Activated gamma-delta T cell treated with Interleukin-2 at 50 U/mL for 16 hours (primary cell): ENCODE measurements at places on chromosomes 1 and 21.
A peak's percentile ranks its signal among the peaks of the same experiment; 100 is the strongest.

GRCh38 chr1:248906753-248907661 is 972 bp downstream of the PGBD2 start:
- no peak for DNase-seq

GRCh38 chr1:1783320-1783719 is 5.0 kb upstream of the NADK start:
- no peak for DNase-seq

DNA sequence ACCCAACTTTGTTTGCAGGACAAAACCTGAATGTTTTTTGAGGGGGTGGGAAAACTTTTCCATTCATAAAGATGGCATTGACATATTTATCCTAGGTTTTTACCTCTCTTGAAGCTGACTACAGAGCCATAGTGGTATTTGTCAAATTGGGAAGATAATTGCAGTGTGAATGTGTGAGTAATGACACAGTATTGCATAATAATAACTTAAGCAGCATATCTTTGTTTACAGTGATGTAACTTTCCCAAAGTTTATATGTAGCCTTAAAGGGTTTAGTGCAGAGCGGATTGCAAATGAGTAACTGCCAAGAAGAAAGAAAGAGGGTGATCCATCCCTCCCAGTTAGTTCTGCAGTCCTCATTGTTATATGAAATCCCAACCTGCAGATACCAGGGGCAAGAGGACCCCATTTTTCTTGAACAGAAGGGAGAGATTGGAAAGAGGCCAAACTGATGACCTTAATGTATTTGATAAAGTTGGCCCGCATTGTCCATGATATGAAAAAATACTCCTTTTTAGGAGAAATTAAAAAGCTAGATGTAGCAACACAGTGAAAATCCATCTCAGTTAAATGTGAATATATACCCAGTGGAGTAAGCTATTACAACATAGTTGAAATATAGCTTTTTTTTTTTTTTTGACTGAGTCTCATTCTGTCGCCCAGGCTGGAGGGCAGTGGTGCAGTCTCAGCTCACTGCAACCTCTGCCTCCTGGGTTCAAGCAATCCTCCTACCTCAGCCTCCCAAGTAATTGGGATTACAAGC is 23.7 kb upstream of the NFIA start:
- DNase-seq: no peak

DNA sequence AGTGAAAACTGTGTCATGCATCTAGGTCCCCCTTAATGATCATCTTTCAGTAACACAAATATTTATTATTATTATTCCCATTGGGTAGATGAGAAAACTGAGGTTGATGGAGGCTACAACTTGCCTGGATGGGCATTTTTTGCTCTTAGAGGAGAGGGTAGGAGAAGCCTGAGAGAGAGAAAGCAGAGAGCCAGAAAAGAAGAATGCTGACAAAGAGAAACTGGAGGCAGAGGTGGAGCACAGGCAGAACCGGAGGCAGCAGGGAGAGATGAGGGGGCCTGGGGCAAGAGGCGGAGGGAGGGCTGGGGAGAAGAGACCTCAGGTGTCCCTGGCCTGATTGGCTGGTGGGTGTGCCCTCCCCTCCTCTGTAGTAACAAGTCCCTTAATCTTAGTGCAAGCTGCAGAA is 4.1 kb downstream of the BLACAT1 start:
- DNase-seq: no peak

GRCh38 chr1:160177667-160178066 is 12.7 kb upstream of the CASQ1 start:
- no peak for DNase-seq

DNA sequence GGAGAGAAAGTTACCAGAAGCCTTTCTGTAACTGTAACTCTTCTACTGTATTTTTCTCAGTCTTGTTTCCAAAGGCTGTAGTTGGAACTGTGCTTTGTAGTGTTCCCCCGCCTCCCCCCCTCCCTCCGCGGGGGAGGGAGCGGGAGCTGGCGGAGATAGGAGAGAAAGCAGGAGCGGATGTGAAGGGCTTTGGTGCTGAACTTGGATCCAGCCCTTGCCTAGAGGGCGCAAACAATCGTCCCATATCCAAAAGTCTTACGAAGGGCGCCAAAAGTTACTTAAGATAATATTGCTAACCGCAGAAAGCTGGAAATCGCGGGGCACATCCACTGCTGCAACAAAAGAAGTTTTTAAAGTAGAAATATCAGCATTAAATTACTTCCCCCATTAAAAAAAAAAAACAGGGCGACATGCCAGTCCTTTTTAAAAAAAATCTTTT is 2.4 kb upstream of the NFIA start:
- DNase-seq: peak; percentile 7

DNA sequence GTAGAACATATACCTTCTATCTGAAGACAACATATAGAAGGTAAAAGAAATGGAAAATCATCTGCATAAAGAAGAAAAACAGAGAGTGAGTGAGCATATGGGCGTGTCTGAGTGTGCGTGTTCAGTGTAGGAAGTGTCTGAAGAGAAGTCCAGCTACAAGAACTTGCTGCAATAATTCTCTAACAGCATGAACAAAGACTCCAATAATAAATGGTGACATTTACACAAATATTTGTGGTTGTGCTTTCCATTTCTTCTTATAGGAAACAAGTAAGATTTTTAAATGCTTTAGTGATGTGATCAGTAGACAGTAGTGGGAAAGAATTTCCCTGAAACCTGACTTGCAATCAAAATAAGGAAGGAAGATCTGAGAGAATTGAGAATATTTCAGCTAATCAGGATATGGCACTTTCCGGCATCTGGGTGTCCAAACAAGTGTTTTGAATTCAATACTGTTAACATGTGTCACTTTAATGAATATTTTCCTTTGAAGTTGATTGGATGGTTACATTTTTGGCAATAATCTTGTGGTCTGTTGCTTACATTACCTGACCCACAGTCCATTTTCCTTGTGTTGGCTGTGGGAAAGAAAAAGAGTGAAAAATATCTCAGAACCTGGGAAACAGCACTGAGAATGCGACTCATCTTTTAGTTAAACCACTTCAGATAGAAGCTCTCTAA is 154.0 kb downstream of the TGFB2 start:
- DNase-seq: no peak

- DNase-seq: no peak
Observed at GRCh38 chr1:10675813-10676212, 120.6 kb downstream of the CASZ1 start.

- no peak for DNase-seq
Observed at GRCh38 chr1:230828421-230828820, 39.9 kb downstream of the C1orf198 start.

DNA sequence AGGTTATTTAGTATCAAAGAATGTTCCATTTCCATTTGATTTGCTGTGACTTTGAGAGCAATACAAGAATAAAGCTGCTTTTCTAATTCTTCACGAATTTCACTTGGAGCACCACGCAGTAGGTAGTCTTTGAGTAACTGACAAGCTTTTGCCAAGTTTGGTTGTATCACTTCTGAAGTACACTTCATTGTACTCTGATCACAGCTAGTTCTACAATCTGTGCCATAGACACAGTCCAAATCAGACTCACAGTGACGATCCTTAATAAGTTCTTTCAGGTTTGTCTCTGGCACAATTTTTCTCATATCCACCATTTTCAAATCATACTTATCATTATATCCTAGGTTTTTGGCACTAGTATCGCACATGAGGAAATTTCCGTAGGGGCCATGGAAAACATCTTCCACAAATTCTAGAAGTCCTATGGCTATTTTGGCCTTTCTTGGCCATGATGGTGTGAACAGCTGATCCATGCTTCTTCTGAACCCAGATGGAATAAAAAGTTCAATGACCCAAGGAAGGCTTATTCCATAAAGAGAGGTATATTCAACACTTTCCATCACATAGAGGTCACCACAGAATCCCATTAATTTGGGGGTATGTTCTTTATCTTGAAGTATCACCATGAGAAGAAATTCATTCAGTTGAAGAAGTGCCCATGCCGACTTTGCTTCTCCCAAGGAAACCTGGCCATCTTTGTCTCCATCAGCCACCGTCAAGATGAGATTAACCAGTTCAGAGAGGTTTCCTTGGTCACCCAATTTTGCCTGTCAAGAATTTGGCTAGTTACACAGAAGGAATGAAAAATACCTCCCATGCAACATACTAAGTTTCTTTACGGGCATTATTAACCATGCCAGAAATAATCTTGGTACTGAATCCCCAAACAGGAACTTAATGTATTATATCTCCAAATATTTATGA is 11.9 kb downstream of the RPL5 start:
- no peak for DNase-seq

DNA sequence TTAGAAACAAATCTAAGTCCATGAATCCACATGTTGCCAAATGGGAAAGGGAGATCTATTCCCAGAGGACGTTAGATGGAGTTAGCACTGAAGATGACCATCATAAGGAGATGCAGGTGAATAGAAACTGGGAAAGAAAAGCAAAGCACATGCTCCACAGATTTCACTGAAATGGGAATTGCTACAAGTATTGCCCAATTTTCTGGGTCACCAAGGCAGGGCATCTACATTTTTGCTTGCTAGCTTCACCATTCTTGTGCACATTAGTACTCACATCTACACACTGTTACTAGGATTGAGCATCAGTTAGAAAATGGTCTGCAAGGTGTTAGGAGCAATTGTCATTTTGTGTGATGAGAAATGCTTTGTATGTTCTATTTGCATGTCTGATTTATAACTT is 99.1 kb downstream of the JAK1 start:
- DNase-seq: no peak

DNA sequence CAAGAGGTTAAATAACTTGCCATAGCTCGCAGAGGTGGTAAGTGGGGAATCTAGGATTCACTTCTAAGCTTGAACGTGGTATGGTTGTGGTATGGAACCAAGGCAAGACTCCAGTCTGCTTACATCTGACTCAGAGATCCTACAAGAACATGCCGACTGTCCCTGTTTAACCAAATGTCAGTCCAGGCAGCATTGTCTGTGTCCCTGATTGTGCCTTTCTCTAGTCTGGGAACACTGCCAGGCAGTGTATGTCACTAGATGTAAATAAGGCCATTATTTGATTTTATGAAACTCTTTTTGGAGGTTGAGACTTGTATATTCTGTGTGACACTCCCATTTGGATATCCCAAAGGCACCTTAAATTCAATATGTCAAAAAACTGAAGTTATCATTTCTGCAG is 96.0 kb downstream of the NOS1AP start:
- no peak for DNase-seq

DNA sequence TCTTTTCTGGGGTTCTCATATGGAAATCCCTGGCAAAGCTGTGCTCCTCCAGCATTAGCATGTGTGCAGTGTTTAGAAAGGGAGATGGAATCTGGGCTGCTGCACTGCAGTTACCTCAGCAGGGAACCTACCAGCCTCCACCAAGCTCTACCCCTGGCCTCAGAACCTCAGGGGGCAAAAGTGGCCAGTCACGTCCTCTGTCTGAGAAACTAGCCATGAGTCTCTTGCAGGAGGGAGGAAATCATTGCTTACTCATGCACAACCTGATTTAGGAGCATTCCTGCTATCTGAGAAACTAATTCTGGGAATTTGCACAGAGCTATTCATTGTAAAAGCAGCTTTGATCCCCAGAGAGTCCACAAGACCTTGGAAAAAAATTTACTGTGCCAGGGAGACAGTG is 80.6 kb upstream of the IPO9 start:
- DNase-seq: no peak

- no peak for DNase-seq
Observed at GRCh38 chr1:154465621-154466195, 36.3 kb upstream of the TDRD10 start.

- no peak for DNase-seq
Observed at GRCh38 chr1:1356796-1357401, 1.5 kb downstream of the MXRA8 start.

DNA sequence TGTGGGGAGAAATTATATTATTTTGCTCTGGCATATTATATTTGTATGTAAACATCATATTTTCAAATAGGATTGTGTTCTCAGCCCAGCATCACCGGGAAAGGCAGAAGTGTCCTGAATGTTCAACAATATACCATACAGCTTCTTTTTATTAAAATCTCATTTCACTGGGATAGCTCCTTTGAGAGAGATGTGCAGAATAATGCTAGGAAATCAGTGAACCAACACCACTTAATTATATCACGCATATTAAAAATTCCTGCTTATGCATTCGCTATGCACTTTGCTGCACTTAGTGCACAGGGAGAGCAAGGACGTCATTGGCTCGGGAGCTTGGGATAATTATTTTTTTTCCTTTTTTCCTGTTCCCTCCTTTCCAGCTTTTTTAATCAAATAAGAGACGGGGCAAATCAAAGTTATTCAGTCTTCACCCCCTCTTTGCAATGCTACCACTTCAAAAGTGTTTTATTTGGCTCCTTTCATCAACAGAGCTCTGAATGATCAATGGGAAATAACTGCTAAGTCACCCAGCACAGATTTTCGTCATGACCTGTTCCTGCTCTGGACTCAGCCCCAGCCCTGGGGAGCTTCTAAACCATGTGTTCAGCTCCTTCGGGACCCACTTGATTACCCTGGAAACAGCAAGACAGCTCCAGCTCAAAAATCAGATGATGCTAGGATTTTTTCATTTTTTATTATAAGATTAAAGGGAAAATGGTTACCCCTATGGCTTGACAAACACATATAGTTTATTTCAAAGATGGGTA is 165.5 kb upstream of the DUSP10 start:
- DNase-seq: no peak

DNA sequence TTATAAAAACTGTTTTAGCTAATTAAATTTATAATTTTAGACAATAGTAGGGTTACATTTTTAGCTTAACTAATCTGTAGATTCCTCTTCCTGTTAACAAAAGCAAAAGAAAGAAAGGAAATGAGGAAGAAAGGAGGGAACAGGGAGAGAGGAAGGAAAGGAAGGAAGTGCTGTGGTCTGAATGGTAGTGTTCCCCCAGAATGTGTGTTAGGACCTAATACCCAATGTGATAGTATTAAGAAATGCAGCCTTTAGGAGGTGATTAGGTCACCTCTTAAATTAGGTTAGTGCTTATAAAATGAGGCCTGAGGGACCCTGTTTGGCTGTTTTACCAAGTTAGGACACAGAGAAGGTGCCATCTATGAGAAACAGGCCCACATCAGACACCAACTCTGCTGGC is 136.9 kb upstream of the SAMSN1 start:
- no peak for DNase-seq

GRCh38 chr1:103162360-103162759 is 54.0 kb upstream of the COL11A1 start:
- no peak for DNase-seq

- no peak for DNase-seq
Observed at GRCh38 chr1:214285610-214286440, 4.9 kb downstream of the SMYD2 start.

DNA sequence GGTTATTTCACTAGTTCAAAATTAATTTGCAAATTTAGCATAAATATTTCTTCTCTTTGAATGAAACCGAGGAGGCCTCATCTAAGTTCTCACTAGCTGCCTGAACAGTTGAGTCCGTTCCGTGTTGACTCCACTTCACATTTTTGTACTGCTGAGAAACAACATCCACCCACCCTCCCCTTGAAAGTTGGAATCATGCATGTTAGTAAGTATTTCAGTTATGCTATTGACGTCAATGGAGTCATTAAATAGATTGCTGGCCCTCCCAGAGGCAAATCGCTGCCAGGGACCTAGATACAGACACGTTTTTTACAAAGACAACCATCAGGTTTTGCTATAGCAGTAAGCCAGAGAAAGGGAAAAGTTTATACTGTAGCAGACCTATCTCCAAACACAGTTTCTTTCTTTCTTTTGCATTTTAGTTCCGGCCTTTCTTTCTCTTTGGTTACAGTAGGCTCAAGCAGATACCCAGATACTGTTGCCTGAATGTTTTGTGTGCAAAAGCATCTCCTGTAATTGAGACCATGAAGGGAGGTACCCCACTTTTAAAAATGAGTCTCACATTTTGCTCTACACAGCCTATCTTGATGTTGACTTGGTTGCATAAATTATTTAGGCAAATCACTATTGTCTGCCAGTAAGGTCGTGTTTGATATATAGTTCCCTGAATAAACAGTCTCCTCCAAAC is 262.6 kb upstream of the SGIP1 start:
- DNase-seq: no peak
